ENCODE measurements at places on chromosomes 3 and 15.

GRCh38 chr15:62899090-62899493 is 143.5 kb upstream of the TPM1 start:
- no peak for DNase-seq

GRCh38 chr3:161682715-161683114 is 186.1 kb downstream of the OTOL1 start:
- DNase-seq, result no peak

DNA sequence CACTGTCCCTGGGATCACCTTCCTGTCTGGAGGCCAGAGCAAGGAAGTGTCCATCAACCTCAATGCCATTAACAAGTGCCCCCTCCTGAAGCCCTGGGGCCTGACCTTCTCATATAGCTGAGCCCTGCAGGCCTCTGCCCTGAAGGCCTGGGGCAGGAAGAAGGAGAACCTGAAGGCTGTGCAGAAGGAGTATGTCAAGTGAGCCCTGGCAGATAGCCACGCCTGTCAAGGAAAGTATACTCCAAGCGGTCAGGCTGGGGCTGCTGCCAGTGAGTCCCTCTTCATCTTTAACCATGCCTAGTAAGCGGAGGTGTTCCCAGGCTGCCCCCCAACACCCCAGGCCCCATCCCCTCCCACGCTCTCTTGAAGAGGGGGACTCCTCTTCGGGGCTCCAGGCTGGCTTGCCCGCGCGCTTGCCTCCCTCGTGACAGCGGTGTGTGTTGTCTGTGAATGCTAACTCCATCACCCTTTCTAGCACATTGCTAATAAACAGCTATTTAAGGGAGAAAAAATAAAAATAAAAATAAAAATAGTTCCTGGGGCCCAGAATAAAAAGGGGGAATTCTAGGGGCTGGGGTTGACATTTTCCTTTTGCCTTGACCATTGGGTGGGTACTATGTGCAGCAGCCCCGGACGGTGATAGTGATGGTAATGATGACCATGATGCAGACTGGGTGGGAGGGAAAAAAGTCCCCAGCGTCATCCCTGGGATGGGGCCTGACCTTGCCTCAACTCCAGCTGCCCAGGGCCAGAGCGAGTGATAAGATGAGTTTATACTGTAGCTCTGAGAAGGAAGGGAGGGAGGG is 3.3 kb upstream of the ALAS1 start:
- no peak for DNase-seq

GRCh38 chr3:196111939-196112386 is 30.1 kb upstream of the TFRC start:
- no peak for DNase-seq

DNA sequence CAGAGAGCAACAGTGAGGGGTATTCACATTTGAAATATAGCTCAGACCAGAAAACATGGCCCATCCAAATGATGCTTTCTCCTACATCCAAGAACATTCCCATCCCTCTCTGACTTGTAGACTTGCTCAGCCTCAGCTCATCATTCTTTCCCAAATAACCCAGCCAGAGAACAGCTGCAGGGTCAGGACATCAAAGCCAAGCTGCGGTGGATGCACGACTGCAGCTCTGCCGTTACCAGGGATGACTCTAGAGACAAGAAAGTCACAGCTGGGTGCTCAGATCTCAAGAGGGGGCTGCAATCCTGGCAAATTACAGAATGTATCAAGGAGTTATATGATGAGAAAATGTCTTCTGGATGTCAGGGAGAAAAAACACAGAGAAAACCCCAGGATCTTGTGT is 944.3 kb downstream of the NTRK3 start:
- DNase-seq, result no peak

DNA sequence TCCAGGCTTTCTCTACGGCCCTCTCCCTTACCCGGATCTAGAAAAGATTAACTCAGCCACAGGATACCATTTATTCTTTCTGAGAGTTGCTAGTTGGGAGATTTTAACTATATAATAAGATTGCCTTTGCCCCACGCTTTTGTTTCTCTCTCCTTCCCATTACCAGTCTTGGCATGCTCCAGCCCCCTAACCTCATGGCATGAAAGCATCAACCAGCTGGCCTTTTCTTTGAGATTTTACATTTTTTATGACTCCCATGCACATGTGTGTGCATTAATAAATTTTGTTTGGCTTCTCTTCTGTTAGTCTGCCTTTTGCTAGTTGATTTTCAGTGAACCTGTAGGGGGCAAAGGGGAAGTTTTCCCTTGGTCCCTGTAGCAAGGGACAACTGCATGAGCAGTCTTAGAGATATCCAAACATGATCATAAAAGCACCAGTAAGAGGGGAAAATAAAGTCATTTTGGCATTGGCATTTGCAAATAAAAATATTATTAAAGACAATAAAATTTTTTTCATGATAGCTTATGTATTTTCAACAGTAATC is 73.6 kb downstream of the OXSM start:
- no peak for DNase-seq

- no peak for DNase-seq
Observed at GRCh38 chr3:14478956-14479550, 61.1 kb downstream of the GRIP2 start.

DNA sequence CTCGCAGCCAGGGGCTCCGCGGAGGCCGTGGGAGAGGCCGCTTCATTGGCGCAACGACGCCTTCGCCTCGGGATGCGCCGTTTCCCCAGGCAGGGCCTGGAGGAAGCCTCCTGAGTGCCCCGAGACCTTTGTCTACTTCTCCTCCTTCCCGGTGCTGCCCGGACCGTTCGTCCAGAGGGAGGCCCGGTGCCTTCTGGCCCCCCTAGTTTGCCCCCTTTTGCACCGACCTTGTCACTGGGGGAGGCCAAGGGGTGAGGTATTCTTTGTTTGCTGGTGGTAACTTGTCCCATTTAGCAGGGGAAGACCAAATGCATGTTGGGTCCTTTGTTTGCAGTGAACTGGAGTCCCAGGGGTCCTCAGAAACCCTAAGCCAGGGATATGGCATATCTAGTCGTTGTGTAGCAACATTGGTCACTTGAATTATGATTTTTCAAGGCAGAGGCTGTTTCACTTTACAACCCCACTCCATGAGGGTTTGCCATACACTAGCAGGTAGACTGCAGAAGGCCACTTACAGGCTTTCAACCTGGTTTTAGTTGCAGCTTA is 615 bp downstream of the DHX30 start:
- DNase-seq, result no peak

GRCh38 chr3:52315977-52316764 is at the start of gene DNAH1:
Gene DNAH1, plus strand, starts transcription at chr3:52316319. Its CDS starts 6,124 bp downstream, at chr3:52322443.
- DNase-seq, result no peak

GRCh38 chr3:38164643-38164951 is 740 bp upstream of the OXSR1 start:
- DNase-seq, result no peak

DNA sequence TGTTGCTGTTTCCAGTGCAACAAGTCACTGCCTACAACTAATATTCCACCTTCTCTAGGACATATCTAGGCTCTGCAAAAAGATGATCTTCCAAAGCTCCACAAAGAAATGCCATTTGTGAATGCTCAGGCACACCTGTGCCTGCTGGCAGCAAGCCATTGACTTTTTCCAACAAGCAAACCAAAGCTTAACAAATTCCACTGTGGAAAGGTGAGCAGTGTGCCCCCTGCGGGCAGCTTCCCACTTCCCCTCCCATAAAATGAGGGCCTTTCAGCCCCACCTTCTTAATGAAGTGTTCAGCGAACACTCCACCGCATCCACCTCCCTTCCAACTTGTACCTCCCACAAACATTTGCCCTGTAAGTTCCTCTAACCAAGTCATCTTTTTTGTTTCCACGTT is 157.5 kb upstream of the SLC24A5 start:
- no peak for DNase-seq

DNA sequence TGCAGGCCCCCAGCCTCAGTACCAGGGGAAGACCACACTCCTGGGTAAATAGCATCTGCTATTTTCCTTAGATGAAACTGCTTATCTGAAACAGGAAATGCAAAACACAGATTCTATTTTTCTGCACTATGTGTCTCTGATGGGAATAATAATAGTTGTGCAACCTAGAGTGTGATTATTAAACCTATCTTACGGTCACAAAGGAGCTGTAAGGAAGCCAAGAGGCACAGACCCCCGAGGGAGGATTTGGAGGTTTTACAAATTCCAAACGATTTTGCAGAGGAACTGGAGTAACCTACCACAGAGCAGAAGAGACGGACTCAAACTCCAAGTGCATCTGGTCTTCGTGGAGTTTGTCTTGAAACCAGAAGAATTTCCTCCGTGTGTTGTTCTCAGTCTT is 14.1 kb upstream of the APOD start:
- DNase-seq, result no peak

DNA sequence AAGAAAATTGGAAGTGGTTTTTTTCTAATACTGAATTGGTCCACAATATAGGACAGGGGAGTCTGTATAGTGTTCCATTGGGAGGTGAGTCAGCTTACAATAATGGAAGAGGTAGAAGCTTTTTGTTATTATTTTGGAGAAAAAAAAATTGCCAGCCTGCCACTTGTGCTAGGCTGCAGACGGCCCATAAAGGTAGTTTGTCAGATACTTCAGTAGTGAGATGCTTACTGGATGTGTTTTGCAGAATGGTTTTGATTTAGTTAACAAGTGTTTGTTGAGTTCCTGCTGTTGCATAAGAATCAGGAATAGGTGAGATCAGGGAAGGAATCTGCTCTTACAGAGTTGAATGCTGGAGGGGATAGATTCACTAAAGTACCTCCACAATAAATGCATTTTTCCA is 1.0 kb downstream of the DTWD1 start:
- DNase-seq, result no peak

- no peak for DNase-seq
Observed at GRCh38 chr3:16548721-16549120, 35.2 kb upstream of the RFTN1 start.

- DNase-seq, result no peak
Observed at GRCh38 chr3:173635826-173636225, 238.3 kb downstream of the NLGN1 start.

DNA sequence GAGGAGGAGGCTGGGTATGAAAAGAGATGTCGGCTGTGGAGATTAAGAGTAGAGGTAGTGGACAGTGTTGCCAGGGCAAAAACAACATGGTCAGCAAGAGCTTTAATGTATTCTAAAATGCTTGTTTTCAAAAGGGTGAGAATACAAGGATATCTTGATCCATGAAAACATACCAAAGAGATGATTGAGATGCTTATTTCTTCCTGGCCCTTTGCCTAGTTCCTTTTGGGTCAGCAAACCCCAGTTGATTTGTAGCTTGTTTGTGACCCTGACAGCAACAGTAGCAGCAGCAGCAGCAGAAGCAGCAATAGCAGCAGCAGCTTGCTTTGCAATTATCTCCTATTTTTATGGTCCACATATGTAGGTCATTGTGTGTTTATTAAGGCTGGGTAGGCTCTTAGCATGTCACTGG is 337.3 kb downstream of the LPP start:
- no peak for DNase-seq

GRCh38 chr15:42696626-42697025 is 40.3 kb downstream of the CDAN1 start:
- DNase-seq, result no peak

GRCh38 chr3:112675943-112676535 is 35.1 kb upstream of the CCDC80 start:
- no peak for DNase-seq

GRCh38 chr15:69237718-69238117 is 61.0 kb upstream of the PAQR5 start:
- no peak for DNase-seq

GRCh38 chr3:194300382-194300758 is 50.8 kb downstream of the CPN2 start:
- DNase-seq, result no peak

GRCh38 chr3:24004171-24004938 is 59.3 kb downstream of the NR1D2 start:
- no peak for DNase-seq

GRCh38 chr3:35899245-35899644 is 259.9 kb downstream of the ARPP21 start:
- no peak for DNase-seq

DNA sequence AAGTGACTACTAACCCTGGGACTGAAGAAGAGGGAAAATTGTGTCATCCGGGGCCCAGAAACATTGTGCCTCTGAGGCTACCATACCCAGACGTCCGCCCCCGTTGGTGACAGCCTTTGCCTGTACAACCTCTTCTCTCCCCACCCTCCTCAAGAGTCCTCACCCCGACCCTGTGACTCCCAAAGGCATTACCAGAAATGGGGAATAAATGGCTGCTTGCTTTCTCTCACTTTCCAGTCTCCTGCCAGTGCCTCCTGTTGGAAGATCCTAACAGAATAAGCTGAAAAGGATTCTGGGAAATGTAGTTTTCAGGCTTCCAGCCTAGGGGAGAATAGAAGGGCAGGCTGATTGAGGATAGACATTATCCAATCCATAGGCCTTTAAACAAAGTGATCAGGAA is 30.8 kb upstream of the SLC25A36 start:
- DNase-seq, result no peak

DNA sequence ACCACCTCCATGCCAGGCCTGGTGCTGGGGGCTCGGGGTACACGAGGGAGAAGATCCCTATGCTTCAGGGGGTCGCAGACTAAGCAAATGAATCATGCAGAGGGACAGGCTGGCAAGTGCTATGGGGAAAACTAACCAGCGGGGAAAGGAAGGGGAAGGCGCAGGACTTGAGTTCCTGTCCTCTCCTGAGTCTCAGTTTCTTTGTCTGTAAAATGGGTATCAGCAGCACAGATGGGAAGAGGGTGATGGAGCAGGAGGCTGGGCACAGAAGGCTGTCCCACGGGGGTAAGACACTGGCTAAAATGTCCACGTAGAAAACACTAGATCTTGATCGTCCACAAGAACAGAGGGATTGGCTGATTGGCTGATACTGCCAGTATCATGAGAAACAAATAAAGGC is 39.8 kb downstream of the RGMA start:
- DNase-seq, result no peak

DNA sequence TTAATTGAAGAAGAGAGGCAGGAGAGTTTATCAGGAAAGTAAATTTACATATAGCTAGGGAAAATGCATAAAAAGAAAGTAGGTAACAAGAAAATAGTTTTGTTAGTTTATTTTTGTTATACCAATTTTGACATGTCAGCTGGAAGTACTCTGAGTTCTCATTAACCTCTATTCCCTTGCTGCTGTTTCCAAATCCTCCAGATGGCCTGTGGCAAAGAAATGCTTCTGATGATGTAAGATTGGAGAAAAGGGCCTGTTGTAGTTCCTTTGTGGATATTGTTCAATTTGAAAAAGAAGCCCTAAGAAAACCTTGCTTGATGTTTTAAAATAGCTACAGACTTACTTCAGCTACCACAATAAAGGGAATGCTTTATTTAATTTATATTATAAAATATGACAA is 192.9 kb upstream of the SLITRK3 start:
- DNase-seq, result no peak

DNA sequence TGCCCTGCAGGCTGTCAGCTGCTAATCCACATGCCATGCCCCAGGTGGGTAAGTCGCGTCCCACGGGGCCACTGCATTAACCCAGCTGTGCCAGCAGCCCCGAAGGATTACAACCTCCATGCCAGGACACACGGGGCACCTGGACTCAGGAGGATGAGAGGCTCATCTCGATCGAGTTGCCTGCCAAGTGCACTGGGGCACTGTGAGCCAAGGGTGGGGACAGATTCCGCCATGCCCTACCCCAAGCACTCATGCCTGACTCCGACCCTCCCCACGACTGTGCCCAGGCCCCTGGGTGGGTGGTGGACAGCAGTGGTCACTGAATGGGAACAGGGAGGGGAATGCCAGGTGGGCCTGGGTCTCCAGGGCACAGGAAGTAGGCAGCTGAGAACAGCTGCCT is 20.7 kb upstream of the SNRPA1 start:
- DNase-seq, result no peak

- no peak for DNase-seq
Observed at GRCh38 chr3:119305286-119305685, 11.1 kb downstream of the ARHGAP31 start.
